Naive B cell (primary cell): ENCODE measurements at places on chromosomes 13 and 19. TPM values are rescaled to one million over a fixed set of nuclear protein-coding genes. Genes with fewer than 3 reads are reported as not detected.
A peak's percentile ranks its signal among the peaks of the same experiment; 100 is the strongest.

DNA sequence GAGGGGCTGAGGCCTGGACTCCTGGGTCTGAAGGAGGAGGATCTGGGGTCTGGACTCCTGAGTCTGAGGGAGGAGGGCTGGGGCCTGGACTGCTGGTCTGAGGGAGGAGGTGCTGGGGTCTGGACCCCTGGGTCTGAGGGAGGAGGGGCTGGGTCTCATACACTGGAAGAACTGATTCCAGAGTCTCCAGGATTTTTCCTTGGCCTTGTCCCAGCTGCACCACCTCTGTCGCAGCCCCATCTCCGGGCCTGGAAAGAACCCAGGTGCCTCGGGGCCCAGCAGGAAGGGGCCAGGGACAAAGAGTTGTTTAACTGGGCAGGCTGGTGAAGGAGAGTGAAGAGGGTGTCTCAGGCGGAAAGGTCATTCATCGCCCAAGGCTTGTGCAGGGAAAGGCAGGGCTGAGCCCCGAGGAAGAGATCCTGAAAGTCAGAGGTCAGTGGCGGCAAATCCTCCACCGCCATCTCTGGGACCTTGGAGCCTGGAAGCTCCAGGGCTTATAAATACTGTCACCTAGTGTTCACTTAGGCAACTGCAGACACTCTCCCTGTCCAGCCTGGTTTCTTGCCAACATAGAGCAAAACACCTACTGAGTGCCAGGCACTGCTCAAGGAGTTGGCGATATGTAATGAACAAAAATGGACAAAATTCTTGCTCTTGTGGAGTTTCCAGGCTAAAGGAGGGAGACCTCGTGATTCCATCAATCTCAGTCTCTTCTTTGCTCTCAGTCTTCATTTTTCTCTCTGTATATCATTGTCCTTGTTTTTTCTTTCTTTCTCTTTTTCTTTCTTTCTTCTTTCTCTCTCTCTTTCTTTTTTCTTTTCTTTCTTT is 4.4 kb upstream of the KCNN4 start:
- peak; percentile 57 for DNase-seq

DNA sequence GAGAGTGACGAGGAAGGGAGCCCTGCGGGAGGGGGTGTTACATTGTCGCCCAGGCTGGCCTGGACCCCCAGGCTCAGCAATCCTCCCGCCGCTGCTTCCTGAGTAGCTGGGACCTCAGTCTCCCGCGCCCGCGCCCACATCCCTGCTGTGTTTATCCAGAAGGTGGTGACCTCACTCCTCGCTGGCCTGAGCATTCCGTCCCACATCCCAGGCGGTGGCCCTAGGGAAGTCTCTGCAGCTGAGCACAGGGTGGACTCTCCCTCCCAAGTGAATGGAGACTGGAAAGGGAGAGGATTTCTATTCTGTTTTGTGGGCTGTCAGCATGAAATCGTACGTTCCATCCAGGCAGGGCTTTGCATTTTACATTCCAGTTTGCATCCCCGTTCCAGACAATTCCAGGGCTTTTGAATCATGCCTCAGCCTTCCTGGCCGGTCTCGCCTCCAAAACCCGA is 401 bp upstream of the ZNF765 start:
- DNase-seq: no peak

DNA sequence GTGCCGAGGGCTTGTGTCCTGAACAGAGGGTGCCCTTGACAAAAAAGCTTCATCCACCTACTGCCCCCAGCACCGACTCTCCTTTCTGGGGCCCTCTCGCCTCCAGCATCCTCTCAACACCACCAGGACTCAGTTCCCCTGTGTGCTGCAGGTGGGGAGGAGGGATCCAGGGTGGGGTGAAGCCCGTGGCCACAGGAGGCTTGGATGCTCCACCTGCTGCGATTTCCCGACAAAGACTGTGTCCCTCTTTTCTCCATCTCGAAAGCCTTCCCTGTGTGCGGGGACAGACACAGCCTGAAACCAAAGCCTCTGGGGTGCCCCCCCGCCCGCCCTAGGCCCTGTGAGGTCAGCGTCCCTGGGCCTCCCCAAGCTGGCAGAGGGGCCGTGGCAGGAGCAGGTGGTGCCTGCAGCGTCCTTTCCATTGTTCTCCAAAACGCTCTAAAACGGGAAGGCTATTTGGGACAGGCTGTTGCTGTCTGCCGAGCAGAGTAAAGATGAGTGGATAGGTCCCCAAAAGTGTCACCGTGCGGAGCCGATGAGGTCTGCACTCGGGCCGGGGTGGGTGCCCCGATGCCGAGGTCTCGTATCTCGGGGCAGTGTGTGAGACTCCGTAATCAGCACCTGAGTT is 185.7 kb downstream of the PTPRS start:
- DNase-seq: no peak

SPACA4 gene
- not detected for polyA plus RNA-seq

IFI30 gene
- 107 TPM for polyA plus RNA-seq

CUL4A gene
- 32.7 TPM for polyA plus RNA-seq

GRCh38 chr13:92196591-92197256 is 798.3 kb downstream of the GPC5 start:
- DNase-seq: no peak

NLRP11 gene
- not detected for polyA plus RNA-seq

GRCh38 chr13:20945952-20946383 is 43.4 kb upstream of the XPO4 start:
- DNase-seq: peak; percentile 3

DNA sequence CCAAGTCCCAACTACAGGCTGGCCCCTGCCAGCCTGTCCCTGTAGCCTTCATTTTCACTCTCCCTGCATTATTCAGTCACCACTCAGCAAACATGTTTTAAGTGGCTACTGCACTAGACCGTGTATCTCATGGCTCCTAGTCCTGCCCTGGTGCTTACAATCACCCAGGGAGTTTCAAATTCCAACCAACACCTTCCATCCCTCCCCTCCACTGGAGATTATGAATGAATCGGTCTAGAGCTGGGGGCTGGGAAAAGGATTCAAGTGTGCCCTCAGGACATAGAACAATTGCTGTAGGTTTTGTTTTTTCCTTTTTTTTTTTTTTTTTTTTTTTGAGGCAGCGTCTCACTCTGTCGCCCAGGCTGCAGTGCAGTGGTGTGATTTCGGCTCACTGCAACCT is 15.0 kb upstream of the TNFAIP8L1 start:
- DNase-seq: no peak

- DNase-seq: no peak
Observed at GRCh38 chr13:66159511-66159910, 1070.6 kb downstream of the PCDH9 start.

- no peak for DNase-seq
Observed at GRCh38 chr19:30428092-30428680, 56.0 kb downstream of the ZNF536 start.

DNA sequence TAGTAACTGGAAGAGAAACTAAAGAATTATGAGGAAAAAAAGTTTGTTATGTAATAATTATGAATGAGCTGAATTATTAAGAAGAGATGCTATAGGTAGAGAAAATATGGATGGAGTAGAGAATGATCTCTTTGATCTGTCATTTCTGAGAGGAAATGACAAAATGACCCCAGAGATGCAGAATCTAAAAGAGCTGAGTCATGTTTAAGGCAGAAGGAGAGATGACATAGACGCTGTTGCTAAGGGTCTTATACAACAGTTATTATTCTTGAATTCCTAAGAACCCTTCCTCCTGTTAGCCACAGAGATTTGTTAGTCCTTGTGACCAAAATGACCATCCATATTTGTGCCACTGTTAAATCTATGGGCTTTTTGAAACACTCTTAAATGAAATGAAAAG is 58.3 kb upstream of the FREM2 start:
- DNase-seq: no peak

- no peak for DNase-seq
Observed at GRCh38 chr19:18895824-18896341, at the start of gene CERS1. CERS1 (minus strand) TSS chr19:18896158; CDS start chr19:18896072, 86 bp downstream.

GRCh38 chr13:86282442-86282841 is 483.2 kb upstream of the SLITRK6 start:
- no peak for DNase-seq

GRCh38 chr13:101317986-101318523 is 98.3 kb downstream of the NALCN start:
- DNase-seq: no peak

- no peak for DNase-seq
Observed at GRCh38 chr13:33139780-33140535, 123.7 kb downstream of the KL start.

- no peak for DNase-seq
Observed at GRCh38 chr13:52414051-52414450, 8.1 kb upstream of the THSD1 start.

DPF1 gene
- polyA plus RNA-seq: not detected

- no peak for DNase-seq
Observed at GRCh38 chr13:30738526-30739236, 3.3 kb downstream of the ALOX5AP start.

ZNF615 gene
- polyA plus RNA-seq: 7.6 TPM

OR7A5 gene
- not detected for polyA plus RNA-seq

- no peak for DNase-seq
Observed at GRCh38 chr13:72696579-72696978, 30.9 kb downstream of the MZT1 start.

FGF9 gene
- polyA plus RNA-seq: 0.19 TPM

- no peak for DNase-seq
Observed at GRCh38 chr19:48720251-48720612, 707 bp upstream of the MAMSTR start.

- no peak for DNase-seq
Observed at GRCh38 chr13:104759069-104759468, 1692.9 kb upstream of the SLC10A2 start.

GRCh38 chr13:86825410-86825809 is 845.8 kb upstream of the SLITRK5 start:
- DNase-seq: no peak

CEACAM1 gene
- polyA plus RNA-seq: 4.3 TPM

- DNase-seq: no peak
Observed at GRCh38 chr13:85603735-85604134, 195.5 kb downstream of the SLITRK6 start.

DNA sequence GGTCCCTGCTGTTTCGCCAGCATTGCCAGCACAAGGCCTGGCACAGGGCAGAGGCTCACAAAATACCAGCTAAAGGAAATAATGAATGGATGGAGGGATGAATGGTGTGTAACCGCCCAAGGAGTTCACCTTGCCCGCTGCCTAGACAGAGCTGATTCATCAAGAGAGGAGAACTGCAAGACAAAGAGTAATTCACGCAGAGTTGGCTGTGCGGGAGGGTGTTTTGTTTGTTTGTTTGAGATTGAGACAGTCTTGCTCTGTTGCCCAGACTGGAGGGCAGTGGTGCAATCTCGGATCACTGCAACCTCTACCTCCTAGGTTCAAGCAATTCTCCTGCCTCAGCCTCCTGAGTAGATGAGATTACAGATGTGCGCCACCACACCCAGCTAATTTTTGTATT is 3.0 kb downstream of the OPA3 start:
- DNase-seq: no peak

DNA sequence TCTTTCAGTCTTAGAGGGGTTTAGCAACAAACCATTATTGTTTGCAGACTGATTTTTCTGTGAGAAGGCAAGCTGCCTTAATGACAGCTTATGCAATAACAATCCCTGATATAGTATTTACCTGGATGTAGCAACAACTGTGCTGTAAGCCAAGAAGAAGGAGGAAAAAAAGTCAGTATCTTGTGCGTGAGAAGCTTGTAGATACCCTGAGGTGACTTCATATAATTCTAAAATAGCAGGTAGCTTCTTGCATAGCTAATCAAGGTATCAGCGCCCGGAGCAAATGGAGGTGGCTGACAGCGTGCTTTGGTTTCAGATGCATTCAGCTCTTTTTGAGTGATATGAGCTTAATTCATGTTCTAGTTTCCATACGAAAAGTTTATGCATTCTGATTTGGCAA is 309.8 kb downstream of the KLF5 start:
- no peak for DNase-seq

DNA sequence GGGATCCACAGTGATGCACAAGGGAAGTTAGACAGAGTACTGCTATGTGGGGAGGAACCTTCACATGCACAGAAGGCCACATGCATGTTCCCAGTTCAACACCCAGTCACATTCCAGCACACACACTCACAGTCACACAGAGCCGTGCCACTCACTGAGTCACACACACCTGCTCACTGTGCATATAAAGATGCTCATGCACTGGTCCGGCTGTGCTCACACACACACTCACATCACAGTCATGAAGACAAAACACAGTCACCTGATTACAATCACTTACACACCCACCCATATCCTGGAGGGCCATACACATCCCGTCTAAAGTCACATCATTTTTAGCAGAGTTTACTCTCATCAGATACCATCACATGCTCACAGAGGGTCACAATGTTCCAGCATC is 478 bp downstream of the CLC start:
- DNase-seq: no peak

DNA sequence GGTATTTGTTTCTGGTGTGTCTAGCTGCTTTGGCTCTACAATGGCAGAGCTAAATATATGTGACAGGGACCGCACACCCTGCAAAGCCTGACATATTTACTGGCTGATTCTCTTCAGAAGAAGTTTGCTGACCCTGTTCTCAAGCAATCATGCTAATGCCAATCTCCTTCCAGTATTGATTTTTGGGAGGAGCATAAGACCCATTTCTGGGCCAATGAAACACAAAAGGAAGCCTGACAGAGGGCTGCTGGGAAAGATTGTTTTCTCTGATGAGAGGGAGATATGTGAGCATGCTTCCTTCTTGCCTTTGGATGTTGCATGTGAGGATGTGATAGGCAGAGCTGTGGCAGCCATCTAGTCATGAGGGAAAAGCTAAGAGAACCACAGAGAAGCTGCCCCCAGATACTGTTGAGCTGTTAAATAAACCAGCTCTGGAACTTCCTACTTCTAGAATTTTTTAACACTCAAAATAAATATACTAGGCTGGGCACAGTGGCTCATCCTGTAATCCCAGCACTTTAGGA is 31.4 kb upstream of the TPTE2 start:
- DNase-seq: no peak

FFAR1 gene
- polyA plus RNA-seq: 1.0 TPM

CPB2 gene
- polyA plus RNA-seq: not detected

DNA sequence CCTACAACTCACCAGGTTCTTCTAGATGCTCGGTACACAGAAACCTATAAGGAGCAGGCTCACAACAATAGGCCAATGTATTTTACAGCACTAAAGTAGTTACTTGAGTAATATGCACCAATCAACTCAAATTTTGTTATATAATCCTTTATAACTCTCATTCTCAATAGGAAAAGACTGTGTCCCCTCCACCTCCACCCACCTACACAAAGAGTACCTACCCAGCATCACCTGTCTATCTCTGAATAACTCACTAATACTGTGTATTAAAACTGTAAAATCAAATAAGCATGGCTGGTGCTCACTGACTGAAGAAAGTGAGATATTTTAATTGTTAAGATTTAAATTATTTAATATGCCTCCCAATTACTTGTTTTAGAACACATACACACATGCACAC is 146.3 kb downstream of the ENOX1 start:
- DNase-seq: no peak

- no peak for DNase-seq
Observed at GRCh38 chr19:44566984-44567383, 37.5 kb upstream of the CEACAM20 start.

- no peak for DNase-seq
Observed at GRCh38 chr13:43307921-43308433, 284.6 kb downstream of the DNAJC15 start.

GRCh38 chr13:71137101-71137500 is 729.9 kb downstream of the DACH1 start:
- no peak for DNase-seq

GRCh38 chr13:30034458-30034795 is 184.0 kb upstream of the UBL3 start:
- no peak for DNase-seq

ZNF773 gene
- 10.1 TPM for polyA plus RNA-seq

CCDC70 gene
- polyA plus RNA-seq: not detected

- no peak for DNase-seq
Observed at GRCh38 chr13:20429682-20430081, 96.0 kb downstream of the CRYL1 start.
